Caki2 (cell line): ENCODE measurements at places on chromosomes 16 and 17. TPM values are rescaled to one million over a fixed set of nuclear protein-coding genes. Genes with fewer than 3 reads are reported as not detected.

DNA sequence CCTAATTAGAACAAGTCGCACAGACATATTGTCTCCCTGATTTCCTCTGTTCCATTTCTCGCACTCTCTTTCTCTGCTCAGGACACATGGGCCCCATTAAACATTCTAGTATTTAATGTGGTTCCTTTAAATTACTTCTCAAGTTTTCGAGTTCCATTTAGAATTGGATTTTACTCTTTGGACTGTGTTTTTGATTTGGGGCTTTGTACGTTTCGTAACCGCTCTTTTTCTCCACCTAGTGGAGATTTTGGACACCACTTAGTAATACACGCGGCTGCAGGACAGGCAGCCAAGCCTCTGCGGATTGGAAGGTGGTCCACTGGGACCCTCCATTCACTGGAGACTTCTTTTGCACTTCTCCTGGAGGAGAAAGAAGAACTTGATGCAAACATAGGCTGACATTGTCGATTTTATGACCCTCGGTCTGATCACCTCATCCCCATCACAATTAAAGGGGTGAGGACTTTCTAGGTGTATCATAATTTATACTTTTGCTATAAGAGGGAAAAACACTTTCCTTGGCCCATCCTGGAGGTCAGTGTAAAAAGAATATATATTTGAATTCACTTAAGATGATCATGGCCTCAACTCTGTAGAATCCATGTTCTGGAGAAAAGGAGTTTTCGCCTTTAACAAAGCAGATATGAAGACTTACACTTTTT is 85.7 kb downstream of the NOG start:
- no peak for DNase-seq

- DNase-seq = no peak
Observed at GRCh38 chr17:3796822-3797170, 4.2 kb downstream of the ITGAE start.

Gene VMO1
- not detected in 2 replicates for total RNA-seq

DNA sequence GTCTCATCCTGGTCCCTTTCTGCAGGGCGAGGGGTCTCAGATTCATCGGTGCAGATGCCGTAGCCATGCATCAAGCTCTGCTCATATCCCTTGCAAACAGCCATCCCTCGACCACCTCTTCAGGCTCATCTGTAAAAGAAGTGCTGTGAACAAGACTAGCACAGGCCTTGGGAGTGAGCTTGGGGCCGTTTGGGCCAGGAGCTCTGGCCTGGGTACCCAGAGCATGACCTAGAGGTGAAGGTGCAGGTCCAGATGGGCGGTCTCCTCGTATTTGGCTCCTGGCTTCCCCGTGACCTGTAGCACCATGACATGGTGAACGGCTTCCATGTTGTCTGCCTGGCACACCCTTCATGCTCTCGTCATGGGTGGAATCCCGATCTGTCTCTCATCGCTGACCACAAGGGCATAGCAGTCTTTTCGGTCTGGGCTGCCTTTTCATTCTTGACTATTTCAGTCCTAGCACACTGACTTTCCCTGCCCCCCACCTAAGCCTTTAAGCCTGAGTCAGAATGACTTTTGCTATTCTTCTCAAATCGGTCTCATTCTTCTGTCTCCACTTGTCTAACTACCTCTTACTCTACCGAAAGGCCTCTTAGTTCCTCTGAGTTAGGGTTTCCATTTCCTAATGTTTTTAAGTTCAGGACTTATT is 216.0 kb downstream of the FOXL1 start:
- no peak for DNase-seq

DNA sequence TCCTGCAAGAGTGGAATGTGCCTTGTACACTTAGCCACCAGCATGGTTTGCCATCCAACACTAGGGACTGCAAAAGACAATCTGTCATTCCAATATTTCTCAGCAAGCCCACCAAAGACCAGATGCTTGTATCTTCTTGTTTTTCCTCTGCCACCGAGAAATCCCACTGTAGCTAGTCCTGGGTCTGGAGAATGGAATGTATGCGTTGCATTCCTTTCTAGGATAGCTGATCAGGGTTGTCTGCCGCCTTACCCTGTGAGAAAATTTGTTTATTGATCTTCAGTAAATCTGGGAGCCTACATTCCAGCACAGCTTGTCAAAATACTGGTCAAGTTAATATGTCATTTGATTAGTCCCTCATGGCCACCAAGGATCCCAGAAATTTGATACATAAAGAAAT is 28.1 kb upstream of the ADAMTS18 start:
- no peak for DNase-seq

Gene HLF
- 4.1 and 6.0 TPM in 2 replicates for total RNA-seq

Gene RNF43
- total RNA-seq = 2.6 and 5.0 TPM in 2 replicates

DNA sequence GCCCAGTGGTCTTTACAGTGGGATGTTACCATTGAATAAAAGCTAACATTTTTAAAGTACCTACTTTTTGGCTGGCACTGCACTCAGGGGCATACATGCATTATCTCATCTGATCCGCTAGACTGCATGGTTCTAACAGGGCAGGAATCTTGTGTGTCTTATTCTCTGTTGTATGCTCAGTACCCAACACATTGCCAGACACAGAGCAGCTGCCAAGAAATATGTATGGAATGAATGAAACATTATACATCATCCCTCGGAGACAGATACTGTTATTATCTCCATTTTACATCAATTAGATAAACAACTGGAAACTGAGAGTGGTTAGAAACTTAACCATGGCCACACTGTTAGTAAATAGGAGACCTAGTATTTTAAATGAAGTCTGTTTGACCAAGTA is 74.1 kb upstream of the CDH11 start:
- DNase-seq = no peak

- no peak for DNase-seq
Observed at GRCh38 chr17:71613996-71614395, 506.8 kb upstream of the SOX9 start.

DNA sequence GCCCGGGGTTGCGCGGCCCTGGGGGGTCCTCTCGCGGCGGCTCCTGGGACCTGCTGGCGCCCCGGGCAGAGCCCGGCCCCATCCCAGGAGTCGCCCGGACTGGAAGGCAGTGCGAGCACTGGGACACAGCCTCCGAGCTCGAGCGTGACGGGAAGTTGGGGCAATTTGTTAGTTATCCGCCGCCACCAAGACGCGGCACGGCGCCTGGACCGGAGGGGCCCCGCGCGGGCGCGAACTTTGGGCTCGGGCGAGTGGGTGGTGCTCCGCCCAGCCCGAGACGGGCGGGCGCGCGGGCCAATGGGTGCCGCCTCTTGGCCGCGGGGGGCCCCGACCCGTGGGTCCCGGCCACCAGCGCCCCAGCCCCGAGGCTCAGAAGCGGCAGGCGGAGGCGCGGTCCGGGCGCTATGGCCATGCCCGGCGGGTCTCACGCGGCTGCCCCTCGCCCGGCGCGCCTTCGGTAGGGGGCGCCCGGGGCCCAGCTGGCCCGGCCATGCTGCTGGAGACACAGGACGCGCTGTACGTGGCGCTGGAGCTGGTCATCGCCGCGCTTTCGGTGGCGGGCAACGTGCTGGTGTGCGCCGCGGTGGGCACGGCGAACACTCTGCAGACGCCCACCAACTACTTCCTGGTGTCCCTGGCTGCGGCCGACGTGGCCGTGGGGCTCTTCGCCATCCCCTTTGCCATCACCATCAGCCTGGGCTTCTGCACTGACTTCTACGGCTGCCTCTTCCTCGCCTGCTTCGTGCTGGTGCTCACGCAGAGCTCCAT is at the start of gene ADORA2B:
Gene ADORA2B, plus strand, starts transcription at position 372 of the 768 bp plus-strand sequence. Its CDS starts 119 bp downstream, at position 491.
- DNase-seq = peak; percentile 80

Gene KRT36
- not detected in 2 replicates for total RNA-seq

Gene NECAB2
- 0.81 TPM in 1 of 2 replicates, not detected in the other for total RNA-seq

DNA sequence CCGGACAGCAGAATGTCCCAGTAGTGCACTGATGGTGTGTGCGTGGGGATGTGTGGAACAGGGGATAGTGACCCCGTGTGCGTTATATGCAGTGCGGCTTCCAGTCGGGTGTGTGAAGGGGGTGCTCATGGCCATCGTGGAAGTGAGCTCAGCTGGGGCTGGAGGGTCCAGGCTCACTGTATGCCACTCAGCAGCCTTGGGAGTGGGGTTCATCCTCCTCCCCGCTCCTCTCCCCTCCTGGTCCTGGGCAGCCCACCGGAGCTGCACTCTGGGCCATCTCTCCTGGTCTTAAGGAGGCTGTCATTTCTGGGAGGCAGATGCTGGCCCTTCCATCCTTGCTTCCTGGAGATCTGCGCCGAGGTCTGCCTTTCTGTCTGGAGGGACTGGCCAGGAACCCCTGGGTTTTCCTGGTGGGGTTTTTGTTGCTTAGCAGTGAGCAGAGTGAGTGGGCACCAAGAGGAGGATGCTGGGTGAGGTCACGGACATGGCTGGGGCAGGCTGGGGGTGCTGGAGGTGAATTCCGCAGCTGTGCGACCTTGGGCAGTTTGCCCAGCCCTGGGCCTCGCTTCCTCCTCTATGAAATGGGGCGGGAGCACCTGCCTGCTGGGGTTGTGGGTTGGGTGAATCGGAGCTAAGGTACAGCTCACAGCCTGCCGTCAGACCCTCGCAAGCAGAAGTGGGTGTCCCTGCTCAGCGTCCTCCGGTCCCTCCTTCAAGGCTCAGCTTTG is 164.1 kb downstream of the SEC14L1 start:
- no peak for DNase-seq

Gene KRT13
- total RNA-seq = 0.78 TPM in 1 of 2 replicates, not detected in the other

Gene MT1A
- not detected in 2 replicates for total RNA-seq

DNA sequence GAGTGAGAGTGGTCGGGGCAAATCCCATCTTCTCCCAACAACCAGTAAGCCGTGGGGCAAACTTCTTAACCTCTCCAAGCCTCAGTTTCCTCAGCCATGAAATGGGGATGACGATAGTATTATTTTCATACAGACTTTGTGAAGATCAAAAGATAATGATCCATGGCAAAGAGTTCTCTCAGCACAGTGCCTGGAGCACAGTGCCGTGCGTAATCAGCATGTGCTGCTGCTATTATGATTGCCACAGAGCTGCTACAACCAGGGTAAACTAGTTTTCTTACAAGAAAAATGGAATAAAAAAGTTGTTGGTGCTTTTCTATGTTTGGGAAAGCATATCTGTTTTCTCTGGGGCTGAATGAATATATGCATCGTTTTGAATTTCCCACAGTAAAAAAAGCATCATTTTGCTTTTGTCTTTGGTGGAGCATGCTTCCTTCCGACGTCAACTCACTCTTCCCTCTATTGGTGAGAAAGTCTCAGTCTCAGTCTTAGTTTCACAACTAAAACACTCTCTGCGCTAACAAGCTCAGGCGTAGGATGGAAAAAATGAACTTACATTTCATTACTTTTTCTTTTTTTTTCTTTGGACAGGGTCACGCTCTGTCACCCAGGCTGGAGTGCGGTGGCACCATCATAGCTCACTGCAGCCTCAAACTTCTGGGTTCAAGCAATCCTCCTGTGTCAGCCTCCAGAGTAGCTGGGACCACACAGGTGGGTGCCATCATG is 37.2 kb downstream of the CDK5R1 start:
- DNase-seq = no peak

Gene KRT23
- not detected in 2 replicates for total RNA-seq

GRCh38 chr17:21676281-21677111 is 15.8 kb upstream of the KCNJ18 start:
- no peak for DNase-seq

- no peak for DNase-seq
Observed at GRCh38 chr16:2480948-2481347, 6.0 kb downstream of the TBC1D24 start.

DNA sequence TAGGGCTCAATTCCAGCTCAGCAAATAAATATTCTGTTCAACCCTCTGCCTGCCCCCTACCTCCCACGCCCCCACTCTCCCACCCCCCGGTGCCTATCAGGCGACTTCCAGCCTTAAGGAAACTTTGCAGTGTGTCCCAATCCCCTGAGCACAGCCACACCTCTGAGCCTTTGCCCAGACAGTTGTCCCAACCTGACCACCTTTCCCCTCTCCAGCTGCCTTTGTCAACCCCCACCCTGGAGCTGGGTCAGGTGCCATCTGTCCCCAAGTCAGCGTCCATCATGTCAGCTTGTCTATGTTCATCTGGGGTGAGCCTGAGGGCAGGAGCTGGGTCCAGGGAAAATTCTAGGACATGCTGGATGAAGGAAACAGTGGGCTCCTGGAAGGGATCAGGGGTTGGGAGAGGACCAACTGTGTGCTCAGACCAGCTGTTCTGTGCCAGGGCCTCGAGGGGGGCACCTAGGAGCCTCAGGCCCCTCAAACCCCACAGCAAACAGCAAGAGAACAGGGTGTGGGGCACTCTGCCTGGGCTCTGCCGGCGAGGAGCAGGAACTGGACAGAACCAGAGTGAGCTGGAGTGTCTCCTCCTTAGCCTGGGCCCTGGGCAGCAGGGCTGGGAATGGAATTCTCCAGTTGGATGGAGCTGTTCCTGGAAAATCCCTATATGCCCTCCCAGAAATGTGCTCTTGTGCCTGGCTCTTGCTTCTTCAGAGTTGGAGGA is 17.8 kb downstream of the CDH16 start:
- no peak for DNase-seq

- no peak for DNase-seq
Observed at GRCh38 chr16:84780544-84781376, 39.0 kb upstream of the CRISPLD2 start.

DNA sequence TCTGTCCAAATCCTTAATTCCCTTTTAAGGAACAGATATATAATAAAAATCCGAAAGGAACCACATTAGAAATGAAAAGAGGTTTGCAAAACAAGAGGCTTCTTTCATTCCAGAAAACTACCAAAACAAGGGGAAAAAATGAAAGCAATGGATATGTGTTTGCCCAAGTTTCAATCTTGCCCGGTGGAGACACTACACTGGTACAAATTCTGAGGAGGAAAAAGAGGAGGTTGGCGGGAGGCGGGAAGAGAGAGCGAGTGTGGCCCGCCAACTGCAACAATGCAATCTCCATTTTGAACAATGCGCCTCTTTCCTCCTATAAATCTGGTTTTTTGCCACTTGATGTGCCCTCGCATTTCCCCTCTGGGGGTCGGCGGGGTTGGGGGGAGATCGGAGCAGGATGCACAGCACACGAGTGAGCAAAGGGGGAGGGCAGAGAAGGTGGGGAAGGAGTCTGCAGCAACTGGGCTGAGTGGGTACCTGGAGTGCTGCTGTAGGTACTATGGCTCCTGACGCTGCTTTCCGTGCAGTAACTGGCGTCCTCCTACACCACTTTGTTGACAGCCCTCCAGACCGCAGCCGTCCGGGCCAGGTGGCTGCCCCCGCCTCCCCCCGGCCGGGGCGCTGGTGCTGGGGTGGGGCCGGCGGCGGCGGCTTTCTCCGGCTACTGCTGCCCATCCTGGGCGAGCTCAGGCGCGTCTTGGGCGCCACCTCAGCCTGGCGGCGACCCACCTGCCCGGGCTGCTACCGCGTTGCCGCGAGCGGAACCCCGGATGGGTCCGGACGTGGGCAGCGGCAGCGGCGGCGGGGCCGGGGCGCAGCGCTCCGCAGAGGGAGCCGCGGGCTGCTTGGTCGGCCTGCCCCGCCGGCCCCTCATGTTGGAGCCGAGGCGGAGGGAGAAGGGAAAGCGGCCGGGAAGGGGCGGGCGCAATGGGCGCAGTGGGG is 93.8 kb upstream of the PLEKHM1 start:
- peak; percentile 81 for DNase-seq

Gene KRTAP3-2
- total RNA-seq = not detected in 2 replicates

Gene DOC2B
- 1.7 and 1.8 TPM in 2 replicates for total RNA-seq
